ENCODE measurements at places on chromosomes 3 and 15. TPM values are rescaled to one million over a fixed set of nuclear protein-coding genes. Genes with fewer than 3 reads are reported as not detected.

PYGO1 gene
- total RNA-seq: 0.28 TPM

ONECUT1 gene
- total RNA-seq: not detected

SLC9C1 gene
- under 0.01 TPM for total RNA-seq

EIF1B gene
- 19.4 TPM for total RNA-seq

NMNAT3 gene
- total RNA-seq: 0.86 TPM

DNAJA4 gene
- total RNA-seq: 4.7 TPM

SLC28A2 gene
- total RNA-seq: not detected

NRG4 gene
- not detected for total RNA-seq

ARGFX gene
- total RNA-seq: not detected

DNA sequence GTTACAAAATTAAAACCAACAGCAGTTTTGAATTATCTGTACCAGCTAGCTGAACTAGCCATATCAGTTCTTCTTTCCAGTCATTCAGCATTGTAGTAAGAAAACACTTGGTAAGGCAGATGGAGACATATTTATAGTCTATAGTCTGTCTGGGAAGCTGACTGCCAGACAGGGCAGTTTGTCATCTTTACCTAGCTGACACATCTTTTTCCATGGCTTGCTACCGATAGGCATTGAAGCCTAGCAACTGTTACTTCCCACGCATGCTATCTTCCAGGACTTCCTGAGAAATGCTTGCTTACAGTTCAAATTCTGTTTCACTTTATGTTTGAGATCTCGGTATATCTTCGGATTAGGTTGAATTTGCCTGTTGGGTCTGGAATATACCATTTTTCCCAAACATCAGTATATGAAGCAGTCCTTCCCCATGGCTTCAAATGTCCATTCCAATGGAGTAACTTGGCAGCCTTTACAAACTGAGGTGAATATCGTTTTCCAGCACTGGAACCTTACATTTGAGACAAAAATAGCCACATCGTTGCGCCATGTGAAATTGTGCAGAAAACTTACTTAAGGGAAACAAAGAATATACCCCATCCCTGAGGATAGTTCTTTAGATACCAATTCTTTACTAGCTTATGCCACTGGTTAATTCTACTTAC lies 8.8 kb downstream of the GNL3 start:
- no peak for DNase-seq

- no peak for DNase-seq
Observed at GRCh38 chr15:88741046-88741445, 62.2 kb upstream of the ACAN start.

DNA sequence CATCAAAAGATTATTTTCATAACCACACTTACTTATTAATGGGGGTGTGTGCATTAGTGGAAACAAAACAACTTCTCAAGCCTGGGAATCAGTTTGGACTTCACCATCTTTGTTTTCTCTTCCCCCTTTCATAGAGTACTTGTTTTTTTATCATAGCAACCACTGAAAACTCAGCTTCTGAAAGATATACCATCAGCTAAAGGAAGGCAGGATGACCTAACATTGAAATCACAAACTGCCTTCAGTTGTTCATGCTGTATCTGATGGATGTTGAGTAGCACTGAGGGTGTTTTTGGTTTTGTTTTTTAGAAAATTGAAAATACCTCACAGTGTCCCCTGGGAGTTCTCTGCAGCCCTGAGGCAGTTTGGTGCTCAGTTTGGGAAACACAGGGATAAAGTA lies 46.5 kb downstream of the NEK10 start:
- DNase-seq: no peak

DNA sequence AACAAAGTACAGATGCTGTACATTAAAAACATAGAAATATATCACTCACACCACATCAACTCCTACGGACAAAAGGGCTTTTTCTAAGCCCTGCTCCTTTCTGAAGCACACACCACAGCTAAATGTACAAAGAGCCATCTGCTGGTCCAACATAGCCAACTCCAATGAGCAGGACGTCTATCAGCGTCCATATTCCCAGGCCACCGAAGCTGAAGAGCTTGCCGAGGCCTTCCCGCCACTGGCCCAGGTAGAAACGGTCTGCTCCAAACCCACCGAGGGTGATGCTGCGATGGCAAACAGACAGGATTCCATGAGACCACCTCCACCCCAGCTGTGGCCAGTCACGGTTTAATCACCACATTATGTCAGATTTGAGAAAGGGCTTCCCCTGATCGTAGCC lies 9.8 kb downstream of the TM2D3 start:
- DNase-seq: no peak

- DNase-seq: no peak
Observed at GRCh38 chr3:189664311-189664710, 33.1 kb downstream of the TP63 start.

DNA sequence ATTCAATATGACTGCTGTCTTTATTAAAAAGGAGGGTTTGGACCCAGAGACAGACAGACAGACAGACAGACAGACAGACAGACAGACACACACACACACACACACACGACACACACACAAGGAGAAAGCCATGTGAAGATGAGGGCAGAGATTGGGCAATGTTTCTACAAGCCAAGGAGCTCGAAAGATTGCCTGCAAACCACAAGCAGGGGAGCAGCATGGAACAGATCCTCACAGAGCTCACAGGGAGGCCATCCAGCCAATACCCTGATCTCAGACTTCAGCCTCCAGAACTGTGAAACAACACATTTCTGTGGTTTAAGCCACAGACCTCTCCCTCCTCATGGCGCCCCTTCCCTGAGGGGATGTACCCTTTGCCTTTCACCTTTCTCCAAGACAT lies 35.8 kb upstream of the ABHD2 start:
- no peak for DNase-seq

GRCh38 chr3:186121968-186122367 lies 13.1 kb upstream of the ETV5 start:
- DNase-seq: no peak

- no peak for DNase-seq
Observed at GRCh38 chr3:131221731-131222130, 159.8 kb upstream of the NUDT16 start.

DNA sequence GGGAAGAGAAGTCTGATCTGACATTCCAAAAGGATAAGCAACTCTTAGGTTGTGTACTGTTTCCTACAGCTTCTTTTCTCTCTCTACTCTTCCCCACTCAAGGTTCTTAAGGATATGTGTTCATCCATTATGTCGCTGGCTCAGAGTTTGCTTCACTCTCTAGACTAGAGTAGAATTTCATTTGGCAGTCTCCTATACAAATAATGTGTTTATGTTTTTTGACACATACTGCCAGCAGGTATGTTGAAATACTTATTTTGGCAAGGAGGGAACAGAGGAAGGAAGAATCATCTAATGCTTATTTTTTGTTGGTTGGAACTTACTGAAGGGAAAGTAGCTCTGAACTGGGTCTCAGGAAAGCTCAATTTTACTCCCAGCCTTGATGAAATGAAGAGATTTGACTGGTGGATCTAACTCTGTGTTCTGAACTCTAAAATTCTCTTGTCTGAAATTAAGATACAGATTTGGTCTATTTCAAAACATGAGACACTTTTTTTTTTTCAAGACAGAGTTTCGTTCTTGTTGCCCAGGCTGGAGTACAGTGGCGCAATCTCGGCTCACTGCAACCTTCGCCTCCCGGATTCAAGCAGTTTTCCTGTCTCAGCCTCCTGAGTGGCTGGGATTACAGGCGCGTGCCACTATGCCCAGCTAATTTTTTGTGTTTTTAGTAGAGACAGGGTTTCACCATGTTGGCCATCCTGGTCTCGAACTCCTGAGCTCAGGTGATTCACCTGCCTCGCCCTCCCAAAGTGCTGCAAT lies 7.6 kb upstream of the EMC3 start:
- no peak for DNase-seq

GRCh38 chr3:14906355-14906971 lies 40.9 kb upstream of the NR2C2 start:
- no peak for DNase-seq

DNA sequence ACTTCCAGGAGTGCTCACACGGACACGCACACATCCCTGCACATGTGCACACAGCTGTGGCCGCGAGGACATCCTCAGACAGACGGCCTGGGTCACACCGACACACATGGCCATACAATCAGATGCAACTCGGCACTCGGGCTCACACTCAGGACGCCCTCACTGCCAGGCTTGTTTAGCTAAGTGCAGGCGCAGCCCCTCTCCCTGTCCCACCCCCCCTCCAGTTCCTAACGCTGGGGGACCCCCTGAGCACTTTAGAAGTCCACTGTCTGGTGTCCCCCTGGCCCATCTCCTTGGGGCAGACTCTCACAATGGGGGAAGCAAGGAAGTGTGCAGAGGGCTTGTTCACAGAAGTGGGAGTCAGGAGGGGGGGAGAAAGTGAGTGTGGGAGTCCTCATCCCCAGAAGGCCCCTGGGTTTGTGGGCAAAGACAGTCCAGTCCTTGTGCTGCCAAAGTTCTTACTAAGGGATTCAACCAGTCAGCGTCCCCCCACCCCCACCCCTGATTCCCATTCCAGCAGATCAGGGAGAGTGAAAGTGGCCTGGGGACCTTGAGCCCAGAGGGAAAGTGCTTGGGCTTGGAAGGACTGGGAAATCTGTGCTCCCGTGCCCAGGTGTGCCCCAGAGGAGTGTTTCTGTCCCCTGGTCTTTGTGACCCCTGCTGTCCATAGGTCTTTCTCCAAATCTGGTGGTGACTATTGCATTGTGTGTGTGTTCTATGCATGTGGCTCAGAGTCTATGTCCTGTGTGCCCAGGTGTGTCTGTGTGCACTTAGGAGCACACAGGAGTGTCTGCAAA lies 767 bp upstream of the GATA2 start:
- DNase-seq: no peak

- DNase-seq: peak; percentile 40
Observed at GRCh38 chr3:47910777-47911440, 105.3 kb downstream of the MAP4 start.

DNA sequence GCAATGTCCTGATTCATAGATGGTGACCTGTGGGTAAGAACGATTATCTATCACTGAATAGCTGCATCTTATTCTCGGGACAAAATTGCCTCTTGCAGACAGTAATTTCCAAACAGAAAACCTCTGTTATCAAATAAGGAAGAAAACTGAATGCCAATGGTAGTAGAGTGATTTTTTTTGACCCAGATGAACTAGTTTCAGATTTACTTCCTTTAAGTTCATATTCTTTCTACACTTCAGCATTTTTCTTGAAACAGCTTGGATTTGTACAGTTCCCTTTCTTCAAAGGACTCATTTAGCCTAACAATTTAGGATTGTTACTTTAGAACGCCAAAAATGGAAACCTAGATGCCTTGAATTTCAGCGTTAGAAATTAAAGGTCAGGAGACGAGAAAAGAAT lies 14.6 kb downstream of the ETV5 start:
- no peak for DNase-seq

GRCh38 chr15:66401130-66402021 lies 14.7 kb downstream of the MAP2K1 start:
- no peak for DNase-seq

GRCh38 chr3:193586526-193586925 lies 6.5 kb upstream of the OPA1 start:
- no peak for DNase-seq

GRCh38 chr3:86388820-86389219 lies 602.1 kb downstream of the VGLL3 start:
- no peak for DNase-seq

DNA sequence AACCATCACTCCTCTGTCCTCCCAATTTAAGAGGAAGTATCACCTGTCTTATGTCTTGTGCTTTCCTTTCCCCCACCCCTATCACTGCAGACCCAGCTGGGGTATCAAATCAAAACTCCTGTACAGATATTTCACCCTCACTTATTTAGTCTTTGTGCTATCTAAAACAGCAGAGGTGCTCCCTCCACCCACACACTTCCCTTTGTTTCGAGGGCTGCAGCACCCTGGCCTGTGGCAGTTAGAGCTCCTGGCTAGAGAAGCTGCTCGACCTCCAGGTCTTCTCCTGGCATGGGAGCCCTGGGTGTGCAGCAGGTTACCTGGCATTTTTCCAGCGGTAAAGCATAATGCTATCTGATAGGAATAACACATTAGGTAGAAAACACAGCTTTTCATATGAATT lies 181.4 kb upstream of the BCL6 start:
- DNase-seq: no peak

GRCh38 chr3:4707324-4707723 lies 214.2 kb downstream of the ITPR1 start:
- DNase-seq: no peak

DNA sequence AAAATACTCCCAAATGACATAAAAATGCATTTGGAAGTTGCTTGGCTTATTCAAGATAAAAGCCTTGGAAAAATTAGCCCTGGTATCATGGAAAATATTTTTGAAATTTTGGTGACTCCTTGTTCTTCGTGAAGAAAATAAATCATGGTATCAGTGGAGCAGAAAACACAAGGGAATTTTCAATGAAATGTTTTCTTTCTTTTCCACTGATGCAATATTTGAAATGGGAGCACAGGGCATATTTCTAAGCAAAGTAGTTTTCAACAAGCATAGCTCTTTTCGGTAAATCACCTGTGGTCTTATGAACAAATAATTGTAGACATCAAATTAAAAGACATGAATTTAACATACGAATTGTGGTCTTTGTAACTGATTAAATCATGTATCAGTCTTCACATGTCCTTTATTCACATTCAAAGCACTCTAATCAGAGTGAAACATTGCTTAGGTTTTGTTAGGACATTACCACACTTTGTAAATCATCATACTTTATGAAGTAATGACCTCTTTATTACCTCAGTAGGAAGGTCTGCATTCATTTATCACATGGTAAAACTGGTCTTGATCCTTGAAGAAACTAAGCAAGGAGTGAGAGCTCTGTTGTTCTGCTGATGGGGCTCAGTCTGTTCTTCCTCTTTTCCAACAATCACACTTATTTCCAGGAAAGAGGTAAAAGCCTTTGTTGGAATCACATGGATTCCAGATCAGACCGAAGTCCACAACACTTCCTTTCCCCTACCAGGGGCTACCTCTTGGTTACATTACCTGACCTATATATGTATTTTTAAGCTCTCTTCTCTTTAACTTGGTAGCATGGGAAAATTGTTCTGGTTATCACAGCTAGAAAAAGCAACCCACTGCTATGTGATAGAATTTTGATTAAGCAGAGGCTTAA lies 413.5 kb upstream of the THBS1 start:
- DNase-seq: no peak

DNA sequence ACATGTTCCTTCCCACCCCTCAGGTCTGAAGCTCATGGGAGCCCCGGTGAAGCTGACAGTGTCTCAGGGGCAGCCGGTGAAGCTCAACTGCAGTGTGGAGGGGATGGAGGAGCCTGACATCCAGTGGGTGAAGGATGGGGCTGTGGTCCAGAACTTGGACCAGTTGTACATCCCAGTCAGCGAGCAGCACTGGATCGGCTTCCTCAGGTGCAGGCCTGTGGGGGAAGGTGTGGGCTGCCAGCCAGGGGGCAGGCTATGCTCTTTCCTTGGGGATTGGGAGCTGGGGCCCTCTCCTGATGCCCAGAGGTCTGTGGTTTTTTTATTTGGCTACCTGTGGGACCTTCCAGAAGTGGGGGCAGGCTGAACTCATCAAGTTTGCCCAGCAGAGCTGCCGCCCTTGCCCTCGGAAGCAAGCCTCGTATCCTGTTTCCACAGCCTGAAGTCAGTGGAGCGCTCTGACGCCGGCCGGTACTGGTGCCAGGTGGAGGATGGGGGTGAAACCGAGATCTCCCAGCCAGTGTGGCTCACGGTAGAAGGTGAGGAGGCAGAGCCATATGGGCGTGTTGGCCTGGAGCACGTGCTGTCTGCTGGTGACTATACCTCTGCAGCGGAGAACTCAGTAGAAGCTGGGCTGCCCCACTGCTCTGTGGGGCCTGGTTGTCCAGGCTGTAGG lies 2.2 kb downstream of the TYRO3 start:
- no peak for DNase-seq

Data from pulmonary artery endothelial cell (primary cell).